Tibial artery (tissue), 4 donors: ENCODE measurements at places on chromosomes 7 and 10.
A peak's percentile ranks its signal among the peaks of the same experiment; 100 is the strongest.

- no peaks in the 10 kb centered on the region for H3K27me3 ChIP-seq
- DNase-seq = no peak
- no peak overlapping the region for H3K4me3 ChIP-seq
- no peaks in the 10 kb centered on the region for H3K36me3 ChIP-seq
- H3K4me1 ChIP-seq = no peaks in the 10 kb centered on the region
Measured at GRCh38 chr10:8404721-8405120, 350.2 kb downstream of the GATA3 start.

DNA sequence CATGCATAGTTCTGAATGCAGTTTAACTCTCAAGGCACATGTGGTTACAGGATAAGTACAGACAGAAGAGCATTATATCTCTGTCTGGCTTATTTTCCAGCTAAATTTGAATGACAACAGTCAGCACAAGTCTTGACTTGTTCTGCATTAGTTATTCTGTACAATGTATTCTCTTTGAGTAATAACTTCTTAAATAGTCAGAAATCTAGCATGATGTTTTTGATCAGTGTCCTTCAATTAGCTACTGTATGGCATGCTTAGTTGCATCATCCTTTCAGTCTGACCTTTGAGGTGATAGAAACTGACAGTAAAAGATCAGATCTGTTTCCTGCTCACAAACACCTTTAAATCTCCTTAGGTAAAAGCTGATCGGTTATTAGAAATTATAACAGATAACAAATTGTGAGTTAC, 118.1 kb downstream of the ARL4A start:
- peaks cover 7% of the 10 kb centered on the region for H3K4me1 ChIP-seq
- H3K27me3 ChIP-seq = no peaks in the 10 kb centered on the region
- no peak overlapping the region for H3K27ac ChIP-seq
- no peak overlapping the region for H3K4me3 ChIP-seq

GRCh38 chr7:11784769-11785536, 47.0 kb downstream of the THSD7A start:
- no peak overlapping the region for H3K4me3 ChIP-seq
- H3K36me3 ChIP-seq = no peaks in the 10 kb centered on the region
- H3K27me3 ChIP-seq = no peaks in the 10 kb centered on the region
- no peaks in the 10 kb centered on the region for H3K4me1 ChIP-seq

GRCh38 chr7:39199006-39199405, 221.3 kb downstream of the POU6F2 start:
- no peak for DNase-seq
- no peaks in the 10 kb centered on the region for H3K36me3 ChIP-seq
- no peaks in the 10 kb centered on the region for H3K4me1 ChIP-seq
- no peak overlapping the region for H3K27ac ChIP-seq

DNA sequence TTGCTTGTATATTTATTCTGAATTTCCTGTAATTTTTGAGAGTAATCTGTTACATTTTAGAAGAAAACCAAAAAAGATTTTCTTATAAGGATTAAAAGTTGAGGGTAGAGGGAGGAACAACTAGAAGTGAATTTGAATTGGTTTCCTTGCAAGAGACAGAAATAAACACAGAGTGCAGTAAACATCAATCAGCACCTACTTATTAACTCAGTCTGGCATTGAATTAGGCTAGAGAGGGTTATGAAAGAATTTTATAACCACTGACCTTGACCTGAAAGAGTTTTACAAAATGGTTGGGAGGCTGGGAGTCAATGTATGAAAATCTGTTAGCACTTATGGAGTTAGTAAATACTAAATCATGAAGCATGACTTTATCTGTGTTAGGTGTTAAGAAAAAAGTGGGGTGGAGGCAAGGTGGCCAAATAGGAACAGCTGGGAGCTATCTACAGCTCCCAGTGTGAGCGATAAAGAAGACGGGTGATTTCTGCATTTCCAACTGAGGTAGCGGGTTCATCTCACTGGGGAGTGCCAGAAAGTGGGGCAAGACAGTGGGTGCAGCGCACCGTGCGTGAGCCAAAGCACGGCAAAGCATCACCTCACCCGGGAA, 106.5 kb downstream of the PDE1C start:
- H3K4me3 ChIP-seq = no peak overlapping the region
- H3K36me3 ChIP-seq = no peaks in the 10 kb centered on the region
- H3K27me3 ChIP-seq = no peaks in the 10 kb centered on the region

DNA sequence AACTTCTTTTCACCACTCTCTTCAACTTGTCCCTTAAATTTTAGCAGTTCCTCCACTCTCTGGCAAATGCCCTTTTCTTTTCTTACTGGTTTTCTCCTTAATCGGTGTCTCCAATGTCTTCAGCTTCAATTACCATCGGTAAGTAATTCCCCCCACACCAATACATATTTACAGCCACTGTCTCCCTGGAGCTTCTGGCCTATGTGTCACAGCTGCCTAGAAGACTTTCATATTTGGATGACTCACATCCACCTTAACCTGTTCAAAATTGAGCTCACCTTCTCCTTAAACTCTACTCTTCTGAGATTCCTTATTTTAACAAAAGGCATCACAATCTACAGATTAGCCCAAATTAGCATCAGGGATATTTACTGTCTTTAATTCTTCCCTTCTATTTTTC, 380.4 kb downstream of the POM121L12 start:
- no peak for DNase-seq
- H3K4me3 ChIP-seq = no peak overlapping the region
- no peaks in the 10 kb centered on the region for H3K27me3 ChIP-seq

DNA sequence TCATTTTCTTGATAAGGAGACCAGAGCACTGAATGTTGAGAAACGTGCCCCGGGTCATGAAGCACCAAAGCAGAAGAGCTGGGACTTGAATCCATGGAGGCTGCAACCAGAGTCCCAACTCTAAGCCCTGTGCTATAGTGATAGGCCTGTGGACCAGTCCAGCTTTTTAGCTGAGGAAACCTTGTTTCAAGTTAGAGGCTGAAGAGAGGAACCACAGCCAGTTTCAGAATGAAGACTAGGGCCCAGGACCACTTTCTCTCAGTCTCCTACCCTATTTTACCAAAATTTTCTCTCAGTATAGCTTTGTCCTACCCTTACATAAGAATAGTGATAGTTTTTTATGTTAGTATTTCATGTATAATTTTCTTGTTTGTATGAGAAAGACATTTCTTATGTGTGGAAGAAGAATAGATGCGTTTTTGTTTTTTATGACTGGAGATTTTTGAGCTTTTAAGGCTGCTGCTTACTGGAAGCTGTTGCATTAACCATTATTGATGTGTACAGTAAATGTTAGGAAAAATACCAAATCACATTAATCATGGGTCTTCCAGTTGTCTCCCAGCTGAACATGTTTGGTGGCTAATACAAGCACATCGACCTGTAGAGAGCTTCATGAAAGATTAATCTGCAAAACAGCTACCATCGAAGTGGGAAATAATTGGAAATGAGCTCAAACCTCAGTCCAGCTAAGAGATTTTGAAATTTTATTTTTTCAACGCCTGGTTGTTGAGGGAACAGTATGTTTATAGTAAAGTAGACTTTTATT, 45.0 kb upstream of the CSTF2T start:
- H3K27me3 ChIP-seq = no peaks in the 10 kb centered on the region
- H3K36me3 ChIP-seq = no peaks in the 10 kb centered on the region
- no peak overlapping the region for H3K27ac ChIP-seq
- no peak overlapping the region for H3K4me3 ChIP-seq

DNA sequence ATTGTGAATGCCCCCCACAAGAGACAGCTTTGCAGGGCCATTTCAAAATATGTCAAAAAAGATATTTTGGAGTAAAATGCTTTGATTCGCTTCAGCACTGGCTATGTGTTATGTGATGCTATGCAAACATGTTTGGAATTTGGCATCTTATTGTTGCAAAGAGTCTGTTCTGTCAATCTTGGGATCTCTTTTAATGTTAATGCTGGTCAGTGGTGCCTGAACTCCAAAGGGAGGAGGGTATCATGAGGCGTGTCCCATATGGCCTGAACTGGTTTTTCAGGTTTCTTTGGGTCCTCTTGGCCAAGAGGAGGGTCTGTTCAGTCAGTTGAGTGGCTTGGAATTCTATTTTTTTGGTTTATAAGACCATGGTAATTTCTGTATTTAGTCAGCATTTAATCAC, 81.4 kb downstream of the HECW1 start:
- no peak for DNase-seq
- H3K4me3 ChIP-seq = no peak overlapping the region
- no peak overlapping the region for H3K27ac ChIP-seq
- no peaks in the 10 kb centered on the region for H3K36me3 ChIP-seq
- H3K27me3 ChIP-seq = no peaks in the 10 kb centered on the region

GRCh38 chr10:88896994-88897853, 17.2 kb downstream of the STAMBPL1 start:
- peak overlapping the region; percentile 11 for H3K27ac ChIP-seq
- H3K27me3 ChIP-seq = no peaks in the 10 kb centered on the region
- DNase-seq = no peak
- H3K4me1 ChIP-seq = no peaks in the 10 kb centered on the region

DNA sequence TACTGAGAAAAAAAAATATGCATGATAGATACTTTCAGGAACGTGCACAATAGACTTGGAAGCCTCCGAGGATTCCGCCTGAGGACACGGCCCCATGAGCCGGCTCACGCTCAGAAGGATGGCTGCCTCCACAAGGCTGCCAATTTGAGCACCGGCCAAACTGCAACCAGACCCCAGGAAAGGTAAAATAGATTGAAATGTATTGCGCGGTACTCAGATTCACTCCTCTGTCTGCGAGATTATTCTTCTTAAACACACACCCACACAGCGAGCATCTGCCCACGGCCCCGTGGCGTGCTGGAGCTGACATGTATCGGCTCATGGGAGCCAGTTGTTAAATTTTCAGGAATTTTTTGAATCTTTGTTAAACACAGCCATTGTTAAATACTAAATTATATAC, 653.2 kb upstream of the MKI67 start:
- no peak overlapping the region for H3K4me3 ChIP-seq
- no peak overlapping the region for H3K27ac ChIP-seq
- DNase-seq = no peak
- no peaks in the 10 kb centered on the region for H3K36me3 ChIP-seq
- H3K27me3 ChIP-seq = no peaks in the 10 kb centered on the region

DNA sequence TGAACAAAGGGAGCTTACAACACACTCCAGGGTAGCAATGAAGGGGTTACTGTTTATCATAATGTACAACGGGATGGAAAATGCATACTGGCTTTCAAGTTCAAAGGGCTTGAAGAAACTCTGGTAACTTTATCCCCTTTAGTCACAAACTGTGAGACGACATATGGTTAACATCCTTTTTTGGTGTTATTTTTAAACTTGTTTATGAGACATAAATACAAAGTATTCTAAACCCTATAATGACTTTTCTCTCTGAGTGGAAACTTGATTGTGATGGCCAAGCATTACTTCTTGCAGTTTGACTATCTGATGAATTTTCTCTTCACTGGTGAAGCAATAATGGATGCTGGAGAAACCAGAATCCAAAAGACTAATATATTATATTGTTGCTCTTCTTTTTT, 62.0 kb upstream of the SEMA3A start:
- no peak for DNase-seq
- no peaks in the 10 kb centered on the region for H3K4me1 ChIP-seq
- H3K27ac ChIP-seq = no peak overlapping the region
- H3K36me3 ChIP-seq = no peaks in the 10 kb centered on the region
- no peaks in the 10 kb centered on the region for H3K27me3 ChIP-seq

DNA sequence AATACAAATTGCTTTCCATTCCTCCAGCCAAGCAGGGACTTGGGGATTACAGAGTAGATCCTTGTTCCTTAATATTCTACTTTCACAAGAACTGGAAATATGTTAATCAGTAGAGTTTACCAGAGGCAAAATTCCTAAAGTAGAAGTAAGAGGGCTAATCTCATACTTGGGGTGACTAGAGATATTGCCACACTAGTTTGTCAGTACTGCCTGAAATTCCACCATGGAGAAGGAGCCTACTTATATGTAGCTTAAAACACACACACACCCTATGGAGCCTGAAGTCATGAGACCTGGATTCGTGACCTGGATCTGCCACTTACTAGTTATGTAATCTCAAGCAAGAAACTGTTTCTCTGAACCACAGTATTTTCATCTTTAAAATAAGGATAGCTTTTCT, 33.9 kb downstream of the STRIP2 start:
- no peak for DNase-seq
- no peaks in the 10 kb centered on the region for H3K36me3 ChIP-seq
- no peaks in the 10 kb centered on the region for H3K4me1 ChIP-seq
- no peak overlapping the region for H3K27ac ChIP-seq

DNA sequence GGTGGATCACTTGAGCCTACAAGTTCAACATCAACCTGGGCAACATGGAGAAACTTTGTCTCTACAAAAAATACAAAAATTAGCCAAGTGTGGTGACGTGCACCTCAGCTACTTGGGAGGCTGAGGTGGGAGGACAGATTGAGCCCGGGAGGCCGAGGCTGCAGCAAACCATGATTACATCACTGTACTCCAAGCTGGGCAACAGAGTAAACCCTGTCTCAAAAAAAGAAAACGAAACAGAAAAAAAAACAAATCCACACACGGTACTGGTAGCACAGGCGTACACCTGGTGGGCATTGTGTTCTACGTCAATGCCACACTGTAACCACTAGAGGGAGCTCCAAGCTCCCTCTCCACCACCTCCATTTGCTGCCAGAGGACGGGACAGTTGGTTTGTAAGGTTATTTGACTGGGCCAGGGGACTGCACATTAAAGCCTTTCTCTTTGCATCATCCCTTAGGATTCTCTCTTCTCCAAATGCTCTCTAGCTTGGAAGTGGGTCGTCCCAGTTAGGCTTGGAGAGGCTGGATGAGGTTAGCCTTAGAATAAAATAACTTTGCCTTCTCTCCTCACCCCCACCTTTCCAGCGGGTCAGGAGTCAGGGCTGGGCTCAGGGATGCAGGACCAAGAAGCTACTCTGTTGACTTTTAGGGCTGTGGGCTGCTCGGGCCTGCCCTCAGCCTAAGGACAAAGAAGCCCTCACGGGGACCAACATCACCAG, 130.8 kb downstream of the SORBS1 start:
- no peak overlapping the region for H3K4me3 ChIP-seq
- DNase-seq = no peak
- no peaks in the 10 kb centered on the region for H3K27me3 ChIP-seq
- H3K27ac ChIP-seq = peak overlapping the region; percentile 80

GRCh38 chr10:44757551-44758205, 153.5 kb upstream of the TMEM72 start:
- H3K36me3 ChIP-seq = no peaks in the 10 kb centered on the region
- no peaks in the 10 kb centered on the region for H3K27me3 ChIP-seq
- H3K4me3 ChIP-seq = no peak overlapping the region
- DNase-seq = no peak

DNA sequence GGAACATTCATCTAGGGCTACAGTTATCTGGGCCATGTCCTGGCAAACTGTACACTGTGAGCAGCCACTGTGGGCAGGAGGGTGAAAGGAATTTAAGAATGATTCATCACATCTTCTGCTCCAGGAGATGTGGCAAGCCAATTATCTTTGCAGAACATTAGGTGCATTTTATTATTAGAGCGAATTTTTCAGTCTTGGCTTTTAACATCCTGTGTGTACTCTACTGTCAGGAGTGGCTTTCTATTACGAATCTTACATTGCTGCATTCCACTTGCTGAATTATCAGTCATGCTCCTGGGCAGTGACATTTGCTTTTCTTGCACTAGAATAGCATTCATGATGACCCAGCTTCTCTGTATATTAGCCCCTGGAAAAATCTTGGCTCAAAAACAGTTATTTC, 109.2 kb upstream of the TARP start:
- no peak for DNase-seq
- no peaks in the 10 kb centered on the region for H3K27me3 ChIP-seq
- no peaks in the 10 kb centered on the region for H3K4me1 ChIP-seq
- H3K4me3 ChIP-seq = no peak overlapping the region
- H3K36me3 ChIP-seq = no peaks in the 10 kb centered on the region

- no peak overlapping the region for H3K27ac ChIP-seq
- H3K27me3 ChIP-seq = no peaks in the 10 kb centered on the region
- no peak overlapping the region for H3K4me3 ChIP-seq
- H3K4me1 ChIP-seq = peaks cover 37% of the 10 kb centered on the region
- no peak for DNase-seq
- H3K36me3 ChIP-seq = no peaks in the 10 kb centered on the region
Measured at GRCh38 chr10:31014161-31014875, 17.3 kb downstream of the ZNF438 start.
